ENCODE measurements at places on chromosomes 12 and 14.
A peak's percentile ranks its signal among the peaks of the same experiment; 100 is the strongest.

- peak; percentile 37 for DNase-seq
Observed at GRCh38 chr12:55736780-55737580, 5.9 kb upstream of the GDF11 start.

GRCh38 chr12:14962153-14962539 is 745 bp upstream of the ARHGDIB start:
- no peak for DNase-seq

DNA sequence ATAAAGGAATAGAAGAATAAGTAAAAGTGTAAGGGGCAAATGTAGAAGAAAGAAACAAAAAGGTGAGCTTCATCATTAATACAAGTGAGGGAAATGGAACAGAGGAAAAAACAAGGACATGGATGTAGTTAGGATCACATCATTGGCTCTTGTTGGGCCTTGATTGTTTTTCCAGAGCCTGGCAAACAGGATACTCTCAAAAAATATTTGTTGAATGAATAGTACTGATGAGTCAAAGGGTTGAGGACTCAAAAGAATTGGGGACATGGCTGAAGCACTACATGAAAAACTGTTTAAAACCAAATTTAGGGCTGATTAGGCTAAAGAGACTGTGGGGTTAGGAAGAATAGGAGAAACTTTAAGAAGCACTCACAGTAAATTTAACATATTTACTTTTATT is 11.4 kb upstream of the SRP54 start:
- no peak for DNase-seq

- no peak for DNase-seq
Observed at GRCh38 chr12:21941506-21942376, 515 bp upstream of the ABCC9 start.

DNA sequence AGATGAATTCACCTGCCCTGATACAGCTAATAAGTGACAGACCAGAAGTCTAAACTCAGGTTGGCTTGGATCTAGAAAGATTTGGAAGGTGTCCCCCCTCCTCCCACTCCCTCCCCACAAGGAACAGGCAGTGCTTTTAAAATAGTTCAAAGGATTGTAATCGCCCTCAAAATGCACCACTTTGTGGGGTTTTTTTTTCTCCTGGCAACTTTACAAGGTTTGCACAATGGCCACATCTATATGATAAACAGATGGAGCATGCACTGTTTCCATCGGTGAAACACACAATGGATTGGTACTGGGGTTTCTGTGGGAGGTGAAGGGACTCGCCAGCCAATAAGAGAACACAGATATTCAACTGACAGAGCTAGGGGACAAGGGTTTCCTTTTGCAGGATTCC is 137.4 kb downstream of the LLPH start:
- no peak for DNase-seq

- no peak for DNase-seq
Observed at GRCh38 chr14:59239022-59239421, 50.6 kb downstream of the DAAM1 start.

- no peak for DNase-seq
Observed at GRCh38 chr12:116313194-116313927, 35.9 kb upstream of the MED13L start.

GRCh38 chr12:109822951-109823411 is 10.2 kb downstream of the TRPV4 start:
- no peak for DNase-seq

GRCh38 chr12:68292151-68292943 is 38.9 kb upstream of the IL22 start:
- no peak for DNase-seq

GRCh38 chr14:47541662-47542061 is 133.7 kb downstream of the MDGA2 start:
- no peak for DNase-seq

GRCh38 chr12:29148911-29149690 is at the start of gene FAR2:
Gene FAR2 (plus strand): TSS chr12:29149278. CDS start chr12:29270450, 121,172 bp downstream.
- DNase-seq, result no peak

GRCh38 chr12:119459481-119459880 is 125.0 kb downstream of the CCDC60 start:
- no peak for DNase-seq

DNA sequence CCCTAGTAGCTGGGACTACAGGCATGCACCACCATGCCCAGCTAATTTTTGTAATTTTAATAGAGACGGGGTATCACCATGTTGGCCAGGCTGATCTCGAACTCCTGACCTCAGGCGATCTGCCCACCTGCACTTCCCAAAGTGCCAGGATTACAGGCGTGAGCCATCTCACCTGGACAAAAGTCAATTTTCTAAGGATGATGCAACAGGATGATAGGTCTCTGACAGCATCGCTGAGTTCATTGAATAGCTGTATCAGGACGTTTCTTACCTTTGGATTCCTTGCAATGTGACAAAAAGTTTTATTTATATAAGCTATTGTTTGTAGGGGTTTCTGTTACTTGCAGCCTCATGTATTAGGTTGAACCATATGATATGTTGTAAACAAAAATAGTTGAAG is 55.5 kb upstream of the PCED1B start:
- no peak for DNase-seq

GRCh38 chr14:94113490-94113889 is 3.0 kb downstream of the IFI27 start:
- DNase-seq, result no peak

- no peak for DNase-seq
Observed at GRCh38 chr14:31592631-31593030, 31.4 kb downstream of the NUBPL start.

DNA sequence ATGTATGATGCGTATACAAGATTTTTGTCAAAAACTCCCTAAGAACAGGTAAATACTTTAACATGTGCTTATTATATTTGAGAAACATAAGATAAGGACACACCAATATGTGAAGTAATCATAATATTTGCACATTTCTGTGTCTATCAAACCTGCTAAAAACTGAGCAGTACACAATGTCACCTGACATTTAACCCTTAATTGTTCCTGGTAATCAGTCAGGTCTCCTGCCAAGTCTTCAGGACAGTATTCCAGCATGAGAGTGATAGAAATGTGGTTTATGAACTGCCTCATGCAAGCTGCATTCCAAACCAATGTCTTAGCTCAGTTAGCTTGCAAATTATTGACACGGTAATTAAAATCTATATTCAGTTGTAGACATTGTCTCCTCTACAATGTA is 4.2 kb downstream of the SOX5 start:
- no peak for DNase-seq

DNA sequence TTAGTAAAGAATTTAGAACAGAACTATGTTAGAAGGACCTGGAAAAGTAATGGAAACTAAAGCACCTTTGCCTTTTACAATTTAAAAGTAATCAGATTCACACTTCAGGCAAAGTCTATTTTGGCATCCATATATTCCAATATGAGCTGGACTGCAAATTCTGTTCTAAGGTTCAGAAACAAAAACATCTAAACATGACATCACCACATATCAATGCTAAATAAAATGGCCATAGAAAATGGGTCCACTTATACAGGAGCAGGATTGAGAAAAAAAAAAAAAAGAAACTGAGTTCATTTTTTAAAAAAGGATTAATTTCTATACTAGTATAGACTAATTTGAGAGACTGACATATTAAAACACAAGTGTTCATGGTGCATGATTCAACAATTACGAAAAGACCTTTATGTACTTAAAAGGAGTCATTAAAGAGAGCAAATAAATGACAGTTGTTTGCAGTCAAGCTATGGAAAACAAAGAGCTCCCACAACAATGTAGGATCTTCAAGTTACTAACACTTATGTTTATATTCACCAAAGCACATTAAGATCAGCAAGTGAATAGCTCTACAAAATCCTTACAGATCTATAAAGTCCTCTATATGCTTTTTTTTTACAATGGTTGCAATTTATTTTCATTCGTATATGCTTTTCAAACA is 45.7 kb downstream of the DICER1 start:
- DNase-seq, result no peak

GRCh38 chr12:25546318-25546717 is 6.8 kb downstream of the LMNTD1 start:
- DNase-seq, result no peak

GRCh38 chr12:5430641-5431603 is 986 bp upstream of the NTF3 start:
- no peak for DNase-seq

GRCh38 chr12:89098441-89099112 is 253.7 kb downstream of the DUSP6 start:
- no peak for DNase-seq

Measured in amygdala (tissue), 56 donors.